ENCODE measurements at places on chromosomes 7 and 10.

DNA sequence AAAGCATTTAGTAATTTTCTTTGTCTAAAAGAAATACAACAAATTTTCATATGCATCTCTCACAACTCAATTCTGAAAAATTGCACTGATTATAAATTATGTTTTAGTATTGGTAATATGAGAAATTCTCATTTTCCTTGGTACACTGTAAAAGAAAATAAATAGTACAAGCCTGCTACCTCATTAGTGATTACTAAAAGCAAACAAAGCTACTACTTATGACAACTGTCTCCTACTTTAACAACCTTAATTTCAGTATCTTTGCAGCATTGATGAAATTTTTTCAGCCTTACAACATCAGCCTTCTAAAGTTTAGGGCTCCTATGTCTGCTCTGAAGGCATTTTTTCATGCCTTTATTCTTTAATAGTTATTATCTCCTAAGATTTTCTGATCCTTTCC, 65.7 kb downstream of the MINDY3 start:
- no peak for DNase-seq

DNA sequence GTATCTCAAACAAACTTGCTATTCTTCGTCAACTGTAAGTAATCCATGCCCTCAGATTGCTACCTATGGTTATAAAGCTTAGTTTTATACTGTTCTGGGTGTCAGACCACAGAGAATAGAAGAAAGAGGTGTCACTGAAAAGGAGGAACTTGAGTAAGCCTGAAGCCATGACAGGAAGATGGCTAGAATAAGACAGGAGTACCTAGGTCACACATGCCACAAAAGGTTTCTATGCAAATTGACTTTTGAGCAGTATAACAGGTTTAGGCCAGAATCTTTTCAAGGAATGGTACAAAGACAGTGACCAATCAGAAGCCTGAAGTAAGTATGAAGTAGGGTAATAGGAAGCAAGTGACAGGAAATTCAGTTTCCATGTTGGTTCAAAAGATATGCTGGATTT, 23.5 kb downstream of the FBXW4 start:
- no peak for DNase-seq

DNA sequence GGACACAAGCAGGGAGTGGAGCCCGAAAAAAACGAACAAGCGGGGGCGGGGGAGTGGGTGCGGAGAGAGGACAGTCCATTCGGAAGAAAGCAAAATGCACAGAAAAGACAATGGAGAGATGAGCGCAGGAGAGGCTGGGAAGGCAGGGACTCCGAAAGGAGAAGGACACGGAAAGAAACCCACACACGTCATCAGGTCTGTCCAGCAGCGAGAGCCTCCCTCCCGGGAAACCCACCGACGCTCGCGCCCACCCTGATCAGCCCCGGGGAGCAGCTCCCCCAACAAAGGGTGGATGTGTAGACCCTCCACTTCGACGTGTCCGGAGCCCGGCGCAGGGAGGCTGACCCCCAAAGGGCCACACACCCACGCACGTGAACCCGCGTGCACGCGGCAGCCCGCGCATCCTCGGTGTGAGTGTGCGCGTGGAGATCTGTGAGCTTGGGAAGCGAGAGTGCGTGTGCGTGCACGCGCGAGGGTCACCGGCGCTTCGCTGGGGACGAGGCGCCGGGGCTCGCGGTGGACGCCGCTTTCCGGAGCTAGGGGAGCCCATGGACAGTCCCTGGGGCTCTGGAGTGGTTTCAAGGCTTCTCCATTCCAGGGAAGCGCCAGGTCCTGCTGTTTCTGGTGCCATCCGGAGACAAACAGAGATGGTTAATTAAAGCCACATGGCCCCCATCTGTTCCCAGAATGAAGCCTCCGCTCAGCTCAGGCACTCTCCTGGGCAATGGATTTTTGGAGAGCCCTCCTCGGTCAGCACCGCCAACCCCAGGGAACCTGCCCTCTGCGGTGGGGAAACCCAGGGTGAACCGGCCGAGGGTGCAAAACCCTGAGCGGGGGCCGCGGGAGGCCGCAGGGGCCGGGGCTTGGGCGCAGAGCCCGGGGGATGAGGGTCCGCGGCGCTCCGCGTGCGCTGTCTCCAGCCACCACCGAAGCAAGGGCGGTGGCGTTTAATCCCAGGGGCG, 916 bp downstream of the LAMB1 start:
- no peak for DNase-seq

- DNase-seq = no peak
These were observed 818 bp downstream of the GOT1 start for GRCh38 chr10:99429517-99430095.

Data from NCI-H2081 treated with DMSO at 0.1 percent for 48 hours (cell line).